Activated B cell treated with CpG ODN at 0.5 μM for 24 hours (primary cell): ENCODE measurements at places on chromosomes 2 and 18.

DNA sequence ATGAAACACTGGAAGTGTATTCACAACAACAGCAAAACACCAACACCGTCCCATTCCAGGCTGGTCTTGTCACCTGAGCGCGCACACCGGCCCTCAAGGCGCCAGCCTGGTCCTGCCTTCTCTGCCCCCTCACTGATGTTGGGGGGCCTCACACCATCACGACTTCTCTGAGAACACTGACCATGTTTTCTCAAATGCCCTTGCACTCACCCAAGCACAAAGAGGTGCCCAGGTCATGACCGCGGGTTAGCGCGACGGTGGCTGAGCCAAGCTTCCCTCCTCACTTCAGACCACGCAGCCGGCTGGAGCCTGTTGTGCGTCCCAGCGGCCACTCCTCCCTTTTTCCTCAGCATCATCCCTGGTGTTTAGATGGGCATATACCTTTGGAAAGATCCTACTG is 101.3 kb upstream of the SALL3 start:
- DNase-seq, result no peak

DNA sequence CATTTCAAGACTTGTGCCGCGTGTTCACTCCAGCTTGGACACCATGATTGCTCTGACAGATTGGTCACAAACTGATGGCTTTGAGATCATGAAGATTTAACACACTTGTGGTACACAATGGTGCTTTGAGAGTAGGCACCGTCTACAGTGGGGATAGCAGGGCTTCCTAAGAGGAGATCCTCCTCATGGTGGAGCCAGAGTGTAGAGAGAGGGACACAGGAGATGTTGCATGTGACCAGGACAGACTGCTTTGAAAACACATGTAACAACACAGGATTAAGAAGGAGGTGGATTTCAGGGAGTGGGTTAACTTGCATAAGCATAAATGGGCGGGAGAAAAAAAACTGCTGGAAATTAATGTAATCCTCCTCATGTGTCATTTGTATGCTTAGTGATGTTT is 95.7 kb upstream of the LINC00305 start:
- DNase-seq, result no peak

DNA sequence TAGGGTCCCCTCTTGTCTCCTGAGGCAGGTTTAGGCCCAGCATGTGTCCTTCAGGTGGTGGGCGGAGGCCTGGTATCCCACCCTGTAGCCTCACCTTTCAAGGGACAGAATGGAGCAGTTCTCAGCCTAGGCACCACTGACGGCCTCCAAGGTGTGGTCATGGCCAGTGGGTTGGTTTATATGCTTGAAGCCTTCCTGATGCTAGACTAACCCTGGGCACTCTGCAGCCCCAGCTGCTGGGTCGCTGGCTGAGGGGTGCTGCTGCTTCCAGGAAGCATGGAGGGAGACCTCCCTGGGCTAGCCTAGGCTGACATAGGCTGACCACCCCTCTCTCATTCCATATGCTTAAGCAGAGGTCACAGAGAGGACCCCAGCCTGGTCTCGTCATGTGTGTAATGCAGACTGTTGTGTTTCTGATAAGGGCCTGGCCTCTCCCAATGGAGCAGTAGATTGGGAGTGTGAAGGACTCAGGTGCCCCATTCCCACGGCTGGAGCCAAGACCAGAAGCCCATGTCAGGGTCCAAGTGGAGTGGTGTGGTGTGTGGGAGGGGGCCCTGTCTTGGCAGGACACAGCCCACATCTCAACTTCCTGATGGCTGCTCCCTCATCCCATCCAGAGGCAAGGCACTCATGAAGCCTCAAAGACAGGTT is 206.6 kb downstream of the DYSF start:
- DNase-seq, result no peak

DNA sequence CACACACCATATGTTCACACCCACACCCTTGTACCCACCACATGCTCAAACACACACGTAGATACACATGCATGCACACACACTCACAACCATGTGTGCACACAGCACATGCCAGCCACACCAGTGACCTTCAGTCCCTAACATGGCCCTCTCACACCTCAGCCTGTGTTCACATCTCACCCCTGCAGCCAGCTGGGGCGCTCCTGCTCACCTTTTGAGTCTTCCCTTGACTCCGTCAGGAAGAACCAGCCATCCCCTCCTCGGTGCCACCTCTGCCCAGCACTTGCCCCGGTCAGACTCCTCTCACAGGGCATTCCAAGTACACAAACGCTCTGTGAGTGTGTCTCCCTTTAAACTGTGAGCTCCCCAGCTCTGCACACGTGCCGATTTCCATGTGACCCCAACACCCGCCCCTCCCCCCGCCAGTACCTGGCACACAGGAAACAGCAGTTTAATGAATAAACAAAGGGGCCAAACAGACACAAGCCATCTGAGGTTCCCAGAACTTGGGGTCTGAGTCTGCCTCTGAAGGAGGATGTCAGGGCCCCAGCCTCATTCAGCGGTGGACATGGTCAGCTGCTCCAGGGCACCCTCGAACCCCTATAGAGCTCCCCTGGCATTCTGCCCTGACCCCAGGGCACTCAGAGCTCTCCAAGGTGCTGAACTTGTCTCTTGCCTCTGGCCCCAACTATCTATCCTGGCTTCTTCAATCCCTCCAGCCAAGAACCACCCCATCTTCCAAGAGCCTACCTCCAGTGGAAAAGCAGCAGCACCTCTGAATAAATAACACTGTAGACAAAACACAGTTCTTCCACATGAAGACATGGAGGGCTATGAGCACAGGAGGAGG is 252.9 kb downstream of the ATAD2B start:
- DNase-seq, result no peak

GRCh38 chr2:239206042-239206441 is 194.8 kb downstream of the HDAC4 start:
- no peak for DNase-seq

GRCh38 chr2:106021662-106022028 is 172.5 kb downstream of the UXS1 start:
- no peak for DNase-seq

- DNase-seq, result no peak
These were observed 76.8 kb downstream of the SOWAHC start for GRCh38 chr2:109690822-109691541.

GRCh38 chr2:127619203-127619590 is 26.8 kb upstream of the GPR17 start:
- DNase-seq, result no peak

DNA sequence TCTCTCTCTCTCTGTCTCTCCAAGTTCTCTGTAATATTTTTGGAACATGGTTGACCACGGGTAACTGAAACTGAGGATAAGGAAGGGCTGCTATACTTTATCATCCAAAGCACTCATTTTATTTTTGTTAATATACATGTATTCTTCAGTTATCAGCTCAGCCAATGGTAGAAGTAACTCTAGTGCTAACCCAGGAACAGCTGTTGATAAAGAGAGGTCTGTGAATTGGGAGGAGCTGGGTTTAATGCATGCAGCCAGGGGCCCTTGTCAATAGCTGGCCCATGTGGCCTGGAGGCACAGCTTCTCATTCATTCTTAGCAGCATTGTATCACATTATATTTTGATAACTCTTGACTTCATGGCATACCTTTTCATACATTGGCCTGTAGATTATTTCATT is 401.6 kb downstream of the EPHA4 start:
- DNase-seq, result no peak

DNA sequence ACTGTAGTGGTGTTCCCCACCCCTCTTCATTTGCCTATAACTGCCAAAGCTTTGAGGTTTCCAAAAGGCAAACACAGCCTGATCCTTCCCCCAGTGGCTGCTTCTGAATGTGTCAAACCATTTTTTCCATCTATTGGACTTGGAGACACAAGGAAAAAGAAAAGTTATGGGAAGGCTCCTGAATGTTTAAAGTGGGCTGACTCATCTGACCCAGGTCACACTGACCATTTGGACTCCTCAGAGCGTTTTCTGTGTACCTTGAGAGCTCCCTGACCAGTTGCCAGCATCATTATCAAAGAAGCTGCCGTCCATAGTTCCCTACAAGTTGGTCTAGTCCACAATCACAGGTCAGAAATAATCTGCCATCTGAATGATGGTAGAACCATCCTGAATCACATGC is 123.4 kb upstream of the COL3A1 start:
- no peak for DNase-seq
